ENCODE measurements at places on chromosomes 16 and 17.
A peak's percentile ranks its signal among the peaks of the same experiment; 100 is the strongest.

DNA sequence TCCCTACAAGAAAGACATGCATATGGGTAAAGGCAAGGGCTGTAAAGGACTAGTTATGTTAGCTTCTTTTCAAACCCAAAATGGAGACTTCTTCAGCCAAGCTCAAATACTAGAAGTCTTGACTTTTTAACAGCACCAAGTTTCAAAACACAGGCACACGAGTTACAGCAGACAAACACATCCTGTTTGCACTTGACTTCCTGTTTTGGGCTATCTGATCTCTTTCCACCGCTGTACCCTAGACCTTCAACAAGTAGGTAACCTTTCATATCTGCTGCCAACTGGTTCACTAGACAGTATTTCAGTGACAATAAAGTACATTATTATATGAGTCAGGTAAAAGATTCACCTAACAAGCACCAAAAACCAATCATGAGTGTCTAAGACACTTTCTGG, 12.3 kb downstream of the RFFL start:
- DNase-seq, result peak; percentile 50

- DNase-seq, result peak; percentile 28
Measured at GRCh38 chr17:49359990-49360795, 1.9 kb downstream of the ZNF652 start.

DNA sequence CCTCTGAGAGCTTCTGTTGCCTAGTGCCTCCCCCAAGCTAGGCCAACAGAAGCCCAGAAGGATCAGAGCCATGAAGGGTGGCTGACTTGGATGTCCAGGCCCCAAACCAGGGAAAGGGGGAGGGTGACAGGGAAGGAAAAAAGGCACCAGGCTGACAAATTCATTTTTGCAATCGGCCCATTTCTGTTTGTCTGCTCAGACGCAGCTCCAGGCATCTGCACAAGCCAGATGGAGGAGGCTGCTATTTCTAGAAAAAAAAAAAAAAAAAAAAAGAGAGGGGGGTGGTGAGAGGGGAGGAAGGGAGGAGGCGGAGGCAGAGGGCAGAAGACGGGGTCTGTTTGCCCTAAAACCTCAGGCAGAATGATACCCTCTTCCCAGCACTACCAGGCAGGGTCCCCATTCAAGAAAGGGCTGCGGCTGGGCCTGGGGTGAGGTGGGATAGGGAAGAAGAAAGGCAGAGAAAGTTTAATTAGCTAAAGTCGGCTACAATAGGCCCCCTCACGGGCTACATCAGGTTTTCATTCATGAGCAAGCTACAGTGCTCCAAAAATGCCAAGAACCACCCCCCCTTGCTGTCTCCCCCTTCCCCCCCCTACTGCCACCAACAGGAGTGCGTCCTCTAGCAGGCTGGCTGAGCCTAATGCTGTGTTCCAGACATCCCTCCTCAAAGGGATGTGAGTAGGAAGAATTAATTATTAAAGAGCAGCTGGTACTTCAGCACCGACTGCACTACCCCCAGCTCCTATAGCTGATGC, 2.4 kb downstream of the HDAC5 start:
- DNase-seq, result no peak

- no peak for DNase-seq
Measured at GRCh38 chr16:62872339-62872738, 836.1 kb upstream of the CDH8 start.

GRCh38 chr16:53781023-53781605, 77.2 kb downstream of the FTO start:
- DNase-seq, result no peak

DNA sequence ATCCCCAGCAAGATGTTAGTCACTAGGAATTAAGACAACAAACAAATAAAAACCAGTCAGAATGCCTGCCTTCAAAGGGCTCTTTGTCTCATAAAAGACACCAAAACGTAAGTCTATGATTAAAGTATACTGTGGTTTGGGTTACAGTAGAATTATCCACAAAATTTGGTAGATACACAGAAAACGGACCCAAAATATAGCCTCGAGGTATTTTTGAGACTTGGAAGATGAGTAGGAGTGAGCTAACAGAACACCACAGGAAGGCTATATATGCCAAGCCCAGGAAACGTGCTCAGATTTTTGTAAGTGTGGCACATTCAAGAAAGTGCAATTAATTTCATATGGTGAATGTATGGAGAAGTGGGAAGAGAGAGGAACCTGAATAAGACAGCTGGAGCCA, 831.4 kb downstream of the CDH11 start:
- DNase-seq, result no peak

GRCh38 chr17:47218896-47219430, 9.8 kb downstream of the MYL4 start:
- DNase-seq, result peak; percentile 53

DNA sequence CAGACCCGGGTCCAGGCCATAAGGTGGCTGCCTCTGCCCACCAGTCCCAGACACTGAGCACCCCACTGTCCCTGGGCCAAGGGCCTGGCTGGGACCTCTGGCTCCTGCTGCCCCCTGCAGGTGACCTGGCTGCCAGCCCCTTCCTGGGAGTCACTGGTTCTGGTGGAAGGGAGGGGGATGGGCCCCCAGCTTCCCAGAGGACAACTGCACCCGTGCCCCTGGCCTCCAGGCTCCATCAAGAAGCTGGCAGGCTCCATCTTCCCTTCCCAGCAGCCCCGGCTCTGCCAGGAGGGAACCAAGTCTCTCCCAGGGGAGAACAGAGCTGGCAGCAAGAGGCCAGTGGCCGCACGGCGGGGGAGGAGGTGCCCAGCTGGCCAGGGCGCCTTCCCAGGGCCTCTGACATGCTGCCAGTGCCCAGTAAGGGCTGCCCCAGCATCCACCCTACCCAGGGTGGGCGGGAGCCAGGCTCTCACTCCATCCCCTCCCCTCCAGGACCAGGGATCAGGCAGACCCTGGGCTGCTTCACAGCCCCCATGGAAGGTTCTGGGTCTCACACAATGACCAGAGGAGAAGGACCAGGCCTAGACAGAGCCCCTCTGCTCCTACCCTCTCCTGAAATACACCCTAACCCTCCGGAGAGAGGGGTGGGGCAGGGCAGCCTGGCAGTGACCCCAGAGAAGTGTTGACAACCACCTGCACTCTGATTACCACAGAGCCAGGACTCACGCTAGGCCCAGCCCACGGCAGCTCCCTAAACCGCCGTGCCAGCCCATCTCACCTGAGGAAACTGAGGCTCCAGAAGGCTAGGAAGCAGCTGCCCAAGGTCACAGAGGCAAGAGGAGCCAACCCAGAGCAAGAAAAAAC, 3.6 kb downstream of the CLUH start:
- DNase-seq, result peak; percentile 34
